Left renal pelvis (tissue), 4 donors: ENCODE measurements at places on chromosomes 5 and 9. TPM values are rescaled to one million over a fixed set of nuclear protein-coding genes. Genes with fewer than 3 reads are reported as not detected.

Gene FBLL1
- polyA plus RNA-seq: 0.23 TPM

Gene AGXT2
- 34.1 TPM for polyA plus RNA-seq

Gene TRIM7
- polyA plus RNA-seq: 0.56 TPM

Gene SLC1A1
- polyA plus RNA-seq: 19.6 TPM

Gene HNRNPA0
- 76.1 TPM for polyA plus RNA-seq

Gene GRXCR2
- polyA plus RNA-seq: not detected

Gene TXNDC8
- polyA plus RNA-seq: not detected

Gene ZNF608
- polyA plus RNA-seq: 62.9 TPM
